ENCODE measurements at places on chromosomes 3 and 15. TPM values are rescaled to one million over a fixed set of nuclear protein-coding genes. Genes with fewer than 3 reads are reported as not detected.

LMAN1L gene
- not detected for total RNA-seq

FURIN gene
- total RNA-seq: 128 TPM

IGSF10 gene
- 2.4 TPM for total RNA-seq

RTP4 gene
- total RNA-seq: 3.4 TPM

GHSR gene
- total RNA-seq: not detected

GALNT15 gene
- total RNA-seq: 226 TPM

MYL3 gene
- total RNA-seq: not detected

ALDH1A2 gene
- total RNA-seq: 5.4 TPM

GOLGA6D gene
- not detected for total RNA-seq

TGM5 gene
- not detected for total RNA-seq

NR1I2 gene
- total RNA-seq: not detected

DNA sequence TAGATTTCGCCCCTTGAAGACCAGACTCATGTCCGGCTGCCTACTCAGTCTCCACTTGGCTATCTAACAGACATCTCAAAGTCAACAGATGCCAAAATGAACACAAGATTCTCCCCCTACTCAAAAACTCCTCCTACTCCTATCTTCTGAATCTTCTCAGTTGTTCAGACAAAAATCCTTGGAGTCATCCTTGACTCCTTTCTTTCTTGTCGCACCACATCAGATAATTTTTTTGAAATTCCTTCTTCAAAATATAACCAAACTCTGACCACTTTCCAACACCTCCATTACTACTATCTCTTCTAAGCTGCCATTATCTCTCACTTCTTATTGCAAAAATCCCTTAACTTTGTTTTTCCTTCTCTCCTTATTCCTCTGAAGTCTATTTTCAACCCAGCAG, 141.9 kb upstream of the SLC7A14 start:
- no peak for DNase-seq

DNA sequence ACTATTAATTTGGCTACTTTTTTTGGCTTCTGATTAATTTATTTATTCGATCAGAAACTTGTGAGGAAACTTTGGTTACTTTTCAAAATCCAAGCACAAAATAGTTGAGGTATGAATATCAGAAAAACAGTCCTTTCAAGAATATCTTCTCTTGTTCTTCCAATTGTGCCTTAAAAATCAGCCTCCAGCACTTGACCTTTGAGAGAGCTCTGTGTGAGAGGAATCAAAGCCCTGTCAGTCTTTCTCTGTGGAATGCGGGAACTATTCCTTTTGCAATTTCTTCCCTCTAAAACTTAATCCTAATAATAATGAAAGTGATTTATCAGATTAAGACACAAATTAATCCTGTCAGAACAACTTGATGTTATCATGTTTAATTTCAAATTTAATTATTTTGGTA, 185.9 kb downstream of the ABHD5 start:
- no peak for DNase-seq

DNA sequence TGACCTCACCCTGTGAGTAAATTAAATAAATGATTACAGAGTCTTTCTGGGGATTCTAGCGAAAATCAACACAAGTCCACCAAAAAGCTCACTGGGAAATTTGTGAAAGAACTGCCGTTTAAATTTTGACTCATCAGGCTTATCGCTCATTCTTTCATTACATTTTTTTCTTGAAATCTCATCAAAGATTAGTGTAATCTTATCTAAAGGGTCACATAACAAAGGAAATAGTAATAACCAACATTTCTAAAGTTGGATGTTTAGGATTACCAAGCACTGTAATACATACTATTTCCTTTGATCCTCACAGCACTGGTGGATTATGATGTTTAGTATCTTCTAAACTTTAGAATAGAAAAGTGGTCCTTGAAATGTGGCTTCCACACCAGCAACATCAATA, 111.1 kb upstream of the CBLB start:
- DNase-seq: no peak

- no peak for DNase-seq
Measured at GRCh38 chr3:183265834-183266417, 12.9 kb downstream of the B3GNT5 start.

GRCh38 chr3:10682692-10683091, 133.3 kb upstream of the SLC6A11 start:
- DNase-seq: no peak

- no peak for DNase-seq
Measured at GRCh38 chr3:5194341-5194740, 6.8 kb downstream of the EDEM1 start.

DNA sequence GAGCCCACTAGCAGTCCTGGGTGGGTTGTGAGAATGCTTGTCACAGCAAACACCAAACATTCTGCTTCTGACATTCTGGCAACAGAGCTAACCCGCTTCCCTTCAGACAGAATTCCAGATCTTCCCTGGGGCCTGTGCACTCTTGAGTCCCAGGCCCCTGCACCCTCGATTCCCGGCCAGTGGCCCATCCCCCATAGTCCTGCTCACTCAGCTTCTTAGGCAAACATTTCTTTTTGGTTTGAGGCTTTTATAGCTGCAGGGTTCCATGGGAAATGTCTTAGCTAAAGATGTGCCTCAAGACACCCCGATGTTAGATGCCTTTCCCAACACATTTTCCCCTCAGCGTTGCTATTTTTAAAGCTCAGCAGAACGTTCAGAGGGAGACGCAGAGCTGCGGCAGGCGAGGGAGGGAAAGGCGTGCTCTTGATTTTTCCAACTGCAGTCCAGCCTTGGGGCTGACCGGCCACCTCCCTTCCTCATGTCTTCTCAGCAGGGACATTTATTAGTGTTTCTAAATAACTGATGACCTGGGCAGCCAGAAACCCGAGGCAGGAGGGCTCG, 35.2 kb downstream of the ABTB1 start:
- no peak for DNase-seq

GRCh38 chr3:136546720-136547119, 205.5 kb downstream of the STAG1 start:
- no peak for DNase-seq

DNA sequence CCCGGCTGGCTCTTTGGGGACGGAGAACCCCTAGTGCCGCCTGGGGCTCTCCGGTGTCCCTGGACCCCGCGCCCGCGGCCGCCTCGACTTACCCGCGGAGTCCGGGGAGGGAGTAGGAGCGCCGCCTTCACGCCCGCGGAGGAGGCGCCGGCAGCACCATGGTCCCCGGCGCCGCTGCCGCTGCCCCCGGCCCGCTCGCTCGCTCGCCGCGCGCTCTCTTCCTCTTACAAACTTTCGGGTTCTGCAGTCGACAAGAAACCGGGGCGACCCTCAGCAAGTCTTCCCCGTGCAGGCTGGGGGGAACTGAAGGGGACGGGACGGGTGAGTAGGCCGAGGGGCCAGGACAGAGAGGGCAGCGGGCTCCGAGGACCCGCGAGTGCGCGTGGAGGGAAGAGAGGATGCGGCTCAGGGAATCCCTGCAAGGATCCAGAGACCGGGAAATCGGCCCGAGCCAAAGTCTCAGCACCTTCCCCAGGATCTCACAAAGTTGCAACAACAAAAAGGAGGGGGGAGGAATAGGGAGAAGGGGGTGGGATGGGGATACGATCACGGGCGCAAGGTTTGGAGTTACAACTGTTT, 2.0 kb downstream of the FOXP1 start:
- DNase-seq: peak; percentile 42

- DNase-seq: no peak
Measured at GRCh38 chr3:41986561-41986960, 24.7 kb upstream of the ULK4 start.

DNA sequence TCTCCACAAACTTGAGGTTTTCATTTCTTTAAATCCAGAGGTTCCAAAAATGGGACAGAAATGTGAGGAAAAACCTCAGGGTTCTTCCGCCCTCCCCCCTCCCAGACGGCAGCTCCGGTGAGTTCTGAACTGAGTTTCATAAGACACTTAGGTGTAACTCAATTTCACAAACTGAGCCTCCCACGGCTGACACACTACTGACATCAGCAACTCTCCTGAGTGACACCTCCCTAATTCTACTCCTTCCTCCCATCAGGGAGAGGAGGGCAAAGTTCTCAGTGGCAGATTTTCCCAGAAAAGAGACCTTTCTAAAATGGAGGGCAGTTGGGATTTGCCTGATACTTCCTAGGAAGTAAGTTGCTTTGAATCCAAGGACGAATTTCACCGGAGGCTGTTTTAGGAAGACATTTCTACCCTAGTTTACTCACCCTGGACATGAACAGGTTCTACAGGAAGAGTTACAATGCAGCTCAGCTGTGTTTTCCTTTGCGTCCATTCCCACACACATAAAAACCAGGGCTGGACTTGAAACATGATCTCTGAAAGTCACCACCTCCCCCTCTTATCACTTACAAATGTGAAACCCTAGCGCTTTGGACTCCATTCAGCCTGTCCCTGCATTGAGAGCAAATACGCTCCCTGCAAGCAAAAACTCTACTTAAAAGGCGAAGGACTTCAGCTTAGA, 78.1 kb upstream of the LMOD3 start:
- DNase-seq: peak; percentile 30

DNA sequence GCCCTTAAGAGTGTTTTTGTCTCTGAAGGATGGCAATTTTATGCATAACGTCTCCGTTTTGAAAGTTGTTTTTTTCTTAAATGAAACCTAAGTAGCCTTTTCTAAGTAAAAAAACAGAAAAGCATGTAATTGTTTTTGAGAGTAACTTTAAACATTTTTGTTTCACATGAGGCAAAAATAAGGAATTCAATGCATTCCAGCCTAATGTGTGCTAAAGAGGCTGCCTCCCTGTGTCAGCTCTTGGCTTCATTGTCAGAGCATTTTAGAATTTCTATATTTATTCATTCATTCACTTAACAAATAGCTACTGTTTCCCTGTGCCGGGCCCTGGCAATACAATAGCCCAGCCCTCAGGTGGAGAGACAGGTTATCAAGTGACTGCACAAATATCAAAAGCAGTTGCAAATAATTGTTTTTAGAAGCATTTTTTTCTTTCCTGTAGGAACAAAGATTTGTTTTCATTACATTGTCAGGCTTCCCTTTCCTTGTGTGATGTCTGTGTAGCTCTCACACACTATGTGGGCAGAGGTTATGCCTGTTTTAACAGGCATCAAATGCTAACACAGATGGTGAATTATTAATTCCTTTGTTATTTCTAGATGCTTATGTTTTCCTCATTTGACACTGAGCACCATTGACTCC, 81.9 kb downstream of the CCK start:
- no peak for DNase-seq

- DNase-seq: no peak
Measured at GRCh38 chr15:78977591-78978347, 32.9 kb upstream of the CTSH start.

DNA sequence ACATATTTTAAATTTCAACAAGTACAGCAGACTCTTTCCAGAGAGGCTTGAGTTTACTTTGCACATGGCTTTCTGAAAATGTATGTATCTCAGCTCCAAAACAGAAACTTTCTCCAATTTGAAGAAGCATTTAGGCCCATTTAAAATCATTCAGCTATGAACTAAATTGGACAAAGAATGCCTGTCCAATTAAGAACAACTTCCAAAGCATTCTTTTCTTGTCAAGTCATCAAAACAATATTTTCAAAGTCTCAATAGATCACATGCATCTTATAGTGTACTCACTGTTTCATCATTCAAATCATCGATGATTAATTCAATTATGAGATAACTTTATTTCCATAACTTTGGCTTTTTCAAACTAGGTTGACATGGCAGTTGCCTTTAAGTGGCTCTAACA, 95.2 kb downstream of the KBTBD8 start:
- no peak for DNase-seq

Measured in thyroid gland (tissue), 4 donors.